Anterior cingulate cortex (tissue), 58 donors: ENCODE measurements at places on chromosomes 1 and 21.

DNA sequence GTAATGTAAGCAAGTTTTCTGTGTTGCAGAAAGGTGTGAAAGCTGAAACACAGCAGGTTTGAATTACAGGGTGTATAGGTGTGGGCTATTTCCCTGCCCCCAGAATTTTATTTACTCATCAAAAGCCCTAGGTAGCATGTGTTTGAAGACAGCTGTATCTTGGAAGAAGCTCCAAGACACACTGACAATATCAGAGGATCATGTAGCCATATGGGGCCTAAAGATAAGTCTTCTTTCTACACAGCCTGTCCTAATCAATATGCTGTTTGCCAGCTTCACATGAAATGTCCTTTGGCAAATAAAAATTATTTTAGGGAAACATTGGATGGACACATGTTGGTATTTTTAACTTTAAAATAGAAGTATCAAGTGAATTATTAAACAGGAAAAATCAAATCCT lies 17.5 kb upstream of the SUCO start:
- DNase-seq = no peak

DNA sequence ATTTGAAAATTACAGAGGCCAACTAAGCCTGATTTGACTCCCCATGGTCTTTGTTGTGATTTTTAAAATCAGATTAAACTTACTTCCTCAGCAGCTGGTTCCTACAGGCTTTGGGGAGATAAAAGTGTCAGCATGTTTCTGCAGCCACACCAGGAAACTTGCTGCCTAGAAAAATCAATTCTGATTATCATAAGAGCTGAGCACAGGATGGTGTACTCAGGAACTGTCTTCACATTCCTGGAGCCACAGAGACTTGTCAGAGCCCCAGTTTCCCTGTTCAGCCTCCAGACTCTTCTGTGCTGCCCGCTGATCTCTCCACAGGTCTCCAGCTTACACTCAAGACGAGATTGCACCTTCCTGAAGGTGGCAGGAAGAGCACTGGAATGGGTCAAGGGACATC lies 23.9 kb downstream of the RAB3B start:
- no peak for DNase-seq

GRCh38 chr1:80445033-80445432 lies 1355.7 kb upstream of the ADGRL2 start:
- no peak for DNase-seq

DNA sequence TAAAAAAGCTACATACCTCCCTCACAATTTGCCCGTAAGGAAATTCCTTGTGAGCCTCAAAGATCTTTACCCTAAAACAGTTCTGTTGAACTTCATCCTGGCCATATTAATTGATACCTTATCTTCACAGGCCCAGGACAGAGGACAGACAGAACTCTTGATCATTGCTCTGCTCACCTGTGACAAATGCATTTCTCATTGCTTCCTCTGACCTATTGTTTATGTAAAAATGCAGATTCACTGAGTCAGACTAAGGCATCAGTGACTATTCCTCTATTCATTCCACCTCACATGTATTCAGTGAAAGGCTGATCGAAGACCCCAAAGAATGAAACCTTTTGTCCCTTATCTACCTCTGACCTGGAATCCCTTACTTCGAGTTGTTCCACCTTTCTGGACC lies 61.0 kb downstream of the BACH1 start:
- DNase-seq = no peak

DNA sequence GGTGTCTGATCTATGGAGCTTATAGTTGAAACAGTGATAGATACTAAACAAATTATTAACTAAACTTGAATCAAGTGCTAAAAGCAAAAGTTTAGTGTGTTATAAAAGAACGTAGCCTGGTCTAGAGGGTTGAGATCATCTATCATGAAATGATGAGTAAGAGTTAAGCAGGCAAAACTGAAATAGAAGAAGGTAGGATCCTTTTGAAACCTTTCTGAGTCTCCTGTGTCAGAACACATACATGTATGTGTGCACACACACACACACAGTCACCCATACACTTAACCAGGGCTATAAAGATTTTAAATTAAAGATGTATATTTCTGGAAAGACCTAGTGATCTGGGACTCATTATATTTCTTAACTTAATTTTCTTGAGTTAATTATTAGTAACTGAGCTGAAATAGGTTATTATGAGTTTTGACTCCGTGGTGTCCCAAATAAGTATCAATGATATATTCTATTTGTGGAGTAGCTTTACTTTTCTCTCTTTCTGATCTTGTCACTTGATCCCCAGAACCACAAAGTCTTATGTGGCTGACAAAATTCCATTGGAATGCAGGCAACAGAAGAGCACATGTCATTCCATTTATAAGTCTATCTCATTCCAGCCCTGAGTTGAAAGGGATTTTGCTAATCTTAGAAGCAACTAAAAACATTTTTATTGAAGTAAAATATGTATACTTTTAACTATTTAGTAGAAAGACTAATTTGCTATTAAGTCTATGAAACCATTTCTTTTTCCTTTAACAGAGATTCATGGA lies 70.7 kb downstream of the PRRX1 start:
- DNase-seq = no peak

DNA sequence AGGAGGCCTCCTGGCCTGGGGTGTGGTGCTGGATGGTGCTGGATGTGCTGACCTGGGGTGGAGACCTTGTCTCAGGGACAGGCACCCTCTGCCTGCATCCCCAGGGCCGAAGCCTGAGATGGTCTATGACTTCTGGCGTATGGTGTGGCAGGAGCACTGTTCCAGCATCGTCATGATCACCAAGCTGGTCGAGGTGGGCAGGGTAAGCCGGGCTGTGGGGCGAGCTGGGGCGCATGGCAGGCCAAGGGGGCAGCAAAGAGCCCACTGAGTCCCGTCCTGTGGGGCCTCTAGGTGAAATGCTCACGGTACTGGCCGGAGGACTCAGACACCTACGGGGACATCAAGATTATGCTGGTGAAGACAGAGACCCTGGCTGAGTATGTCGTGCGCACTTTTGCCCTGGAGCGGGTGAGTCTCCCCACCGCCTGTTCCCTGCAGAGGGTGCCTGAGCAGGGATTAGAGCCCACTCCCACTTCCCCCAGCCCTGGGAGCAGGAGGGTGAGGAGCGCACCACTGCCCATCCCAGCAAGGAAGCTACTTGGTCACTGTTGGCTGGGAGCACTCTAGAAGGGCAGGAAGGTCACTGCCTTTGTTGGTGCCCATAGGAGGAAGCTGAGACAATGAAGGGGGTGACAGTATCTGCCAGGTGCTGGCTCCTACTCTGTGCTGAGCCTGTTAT lies 75.2 kb downstream of the PTPRU start:
- DNase-seq = no peak

- no peak for DNase-seq
These were observed 13.3 kb upstream of the CD101 start for GRCh38 chr1:116988248-116988647.

DNA sequence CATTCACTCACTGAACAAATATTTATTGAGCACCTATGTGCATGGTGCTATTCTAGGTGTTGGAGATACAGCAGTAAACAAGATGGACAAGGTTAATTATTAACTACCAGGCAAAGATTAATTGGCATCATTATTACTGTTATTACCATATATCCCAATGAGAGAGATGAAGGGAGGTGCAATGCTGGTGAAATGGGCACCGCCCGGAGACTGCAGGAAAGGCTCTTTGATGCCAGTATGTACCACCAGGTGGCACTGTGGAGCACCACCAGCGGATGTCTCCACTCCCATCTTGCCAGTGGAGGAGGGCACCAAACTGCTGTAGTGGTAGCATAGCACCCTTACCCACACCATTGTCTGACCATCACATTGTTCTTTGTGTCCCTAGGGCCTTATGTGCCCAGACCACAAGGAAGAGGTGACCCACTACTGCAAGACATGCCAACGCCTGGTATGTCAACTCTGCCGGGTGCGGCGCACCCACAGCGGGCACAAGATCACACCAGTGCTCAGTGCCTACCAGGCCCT lies 3.0 kb downstream of the TRIM46 start:
- peak; percentile 87 for DNase-seq

GRCh38 chr1:171807556-171807955 lies 26.1 kb downstream of the METTL13 start:
- DNase-seq = no peak

GRCh38 chr21:34519016-34519415 lies 7.0 kb upstream of the KCNE1 start:
- DNase-seq = no peak

DNA sequence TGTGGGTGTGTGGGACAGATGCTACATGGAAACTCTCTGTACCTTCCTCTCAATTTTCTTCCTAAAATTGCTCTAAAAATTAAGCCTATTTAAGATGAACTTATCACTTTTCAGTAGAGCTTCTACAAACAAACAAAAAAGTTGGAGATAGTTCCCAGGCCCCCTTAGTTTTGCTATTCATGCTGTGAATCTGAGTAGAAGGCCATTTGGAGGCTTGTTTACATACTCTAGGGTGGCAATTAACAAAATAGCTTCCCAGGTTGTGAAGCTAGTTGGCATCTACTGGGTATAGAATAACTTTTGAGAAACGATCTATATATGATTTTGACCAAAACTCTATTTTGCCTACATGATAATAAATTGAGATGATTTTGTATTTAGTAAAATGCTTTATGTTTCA lies 541.4 kb upstream of the B3GALT2 start:
- DNase-seq = no peak

- no peak for DNase-seq
These were observed 3.8 kb upstream of the GALE start for GRCh38 chr1:23804183-23804835.

DNA sequence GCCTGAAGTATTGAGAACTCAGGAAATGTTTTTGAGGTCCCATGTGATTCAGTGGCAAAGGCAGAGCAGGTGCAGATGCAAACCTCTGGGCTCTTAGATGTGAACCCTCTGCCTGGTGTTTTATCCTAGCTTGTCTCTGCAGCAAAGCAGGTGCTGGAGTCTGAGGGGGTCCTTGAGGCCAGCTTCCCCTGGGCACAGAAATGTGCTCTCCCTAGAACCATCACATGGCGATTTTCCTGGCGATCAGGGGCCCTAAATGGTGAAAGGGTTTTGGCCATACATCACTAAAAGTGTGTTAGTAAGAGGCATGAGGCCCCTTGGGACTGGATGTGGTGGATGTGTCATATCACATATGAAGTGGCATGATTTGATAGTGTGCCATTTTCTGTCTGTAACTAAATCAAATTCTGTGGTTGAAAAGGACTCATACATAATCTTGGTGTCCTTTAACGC lies 144.8 kb downstream of the ST6GALNAC3 start:
- no peak for DNase-seq

DNA sequence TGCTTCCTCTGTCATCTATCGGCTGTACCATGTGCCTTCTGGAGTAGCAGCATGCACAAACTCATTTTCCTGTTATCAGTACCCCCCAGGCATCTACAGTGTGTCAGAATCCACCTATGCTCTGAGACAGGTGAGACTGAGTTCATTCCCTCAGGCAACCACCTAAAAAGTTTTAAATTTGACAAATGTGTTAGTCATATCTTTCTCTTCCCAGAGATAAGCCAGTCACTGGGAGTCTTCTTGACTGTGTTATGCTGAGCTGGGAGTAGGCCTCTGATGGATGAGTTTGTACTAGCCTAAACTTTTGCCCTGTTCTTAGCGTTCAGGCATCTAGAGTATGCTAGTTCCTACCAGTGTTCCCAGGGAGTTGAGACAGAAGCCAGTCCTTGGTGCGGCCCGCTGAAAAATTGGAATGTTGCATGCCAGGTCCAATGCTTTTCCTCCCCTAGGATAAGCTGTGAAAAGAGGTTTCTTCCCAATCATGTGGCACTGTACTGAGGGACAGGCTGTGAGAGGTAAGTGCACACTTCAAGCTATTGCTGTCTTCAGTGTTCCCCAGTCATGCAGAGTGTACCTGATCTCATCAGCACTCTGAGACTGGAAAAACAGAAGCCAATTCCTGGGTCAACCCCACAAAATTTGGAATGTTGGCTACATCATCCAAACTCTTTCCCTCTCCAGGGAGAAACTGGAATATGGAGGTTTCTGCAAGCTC lies 1202.3 kb downstream of the NCAM2 start:
- no peak for DNase-seq

GRCh38 chr1:1307923-1308755 lies at the start of the genes ACAP3 and PUSL1:
Gene ACAP3, minus strand, starts transcription at chr1:1307930. Its CDS starts 115 bp downstream, at chr1:1307815.
Gene PUSL1, plus strand, starts transcription at chr1:1308597. Its CDS starts 47 bp downstream, at chr1:1308644.
- peak; percentile 93 for DNase-seq

- DNase-seq = no peak
These were observed 40.4 kb downstream of the SLC35D1 start for GRCh38 chr1:67013573-67013972.

GRCh38 chr21:38499296-38499695 lies 1.0 kb upstream of the ERG start:
- DNase-seq = no peak

- no peak for DNase-seq
These were observed 105.4 kb upstream of the GORAB start for GRCh38 chr1:170426596-170426995.

DNA sequence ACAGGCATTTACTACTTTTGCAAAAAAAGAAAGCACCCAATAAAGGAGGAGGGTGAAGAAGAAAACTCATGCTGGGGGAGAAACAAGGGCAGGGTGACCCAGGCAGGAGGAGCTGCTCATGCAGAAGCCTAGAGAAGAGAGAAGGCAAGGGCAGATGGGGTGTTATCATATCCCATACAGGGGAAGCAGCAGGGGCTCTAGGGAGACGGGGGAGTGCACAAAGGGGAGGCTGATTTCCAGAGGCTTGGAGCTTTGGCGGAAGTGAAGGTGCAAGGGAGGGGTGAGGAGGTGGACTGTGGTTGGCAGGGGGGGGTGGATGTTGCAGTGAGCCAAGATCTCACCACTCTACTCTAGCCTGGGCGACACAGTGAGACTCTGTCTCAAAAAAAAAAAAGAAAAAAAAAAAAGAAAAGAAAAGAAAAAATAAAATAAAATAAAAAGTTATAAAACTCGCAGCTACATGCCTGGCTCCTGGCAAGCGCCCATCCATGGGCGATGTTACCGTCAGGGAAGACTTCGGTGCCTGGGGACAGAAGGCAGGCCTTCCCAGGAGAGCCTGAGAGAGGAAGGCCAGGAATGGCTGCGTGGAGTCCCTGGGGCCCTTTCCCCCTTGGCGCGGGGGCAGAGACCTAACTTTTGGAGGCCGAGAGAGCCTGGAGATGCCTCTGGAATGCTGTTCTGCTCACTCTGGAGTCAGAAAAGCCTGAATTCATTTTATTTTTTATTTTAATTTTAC lies 3.3 kb upstream of the FCN3 start:
- DNase-seq = no peak

DNA sequence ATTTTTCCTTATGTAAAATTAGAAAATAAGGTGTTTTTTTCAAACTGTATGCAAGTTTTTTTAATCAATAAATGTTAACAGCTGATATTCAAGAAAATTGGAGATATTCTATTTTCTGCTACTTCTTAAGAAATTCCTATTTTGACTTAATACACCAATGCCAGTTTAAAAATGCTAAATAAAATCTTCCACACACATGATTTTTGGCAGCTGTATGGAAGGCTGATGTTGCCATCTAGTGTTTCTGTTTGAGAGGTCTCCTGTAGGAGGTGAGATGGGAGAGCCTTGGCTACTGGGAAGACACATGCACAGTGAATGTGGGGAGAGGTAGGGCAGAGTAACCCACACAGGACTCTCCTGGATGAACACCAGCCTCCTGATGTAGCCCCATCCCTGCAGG lies 29.2 kb upstream of the OR2B11 start:
- no peak for DNase-seq

GRCh38 chr1:205748403-205749233 lies 1.4 kb downstream of the NUCKS1 start:
- no peak for DNase-seq
